ENCODE measurements at places on chromosomes 1 and 21.

DNA sequence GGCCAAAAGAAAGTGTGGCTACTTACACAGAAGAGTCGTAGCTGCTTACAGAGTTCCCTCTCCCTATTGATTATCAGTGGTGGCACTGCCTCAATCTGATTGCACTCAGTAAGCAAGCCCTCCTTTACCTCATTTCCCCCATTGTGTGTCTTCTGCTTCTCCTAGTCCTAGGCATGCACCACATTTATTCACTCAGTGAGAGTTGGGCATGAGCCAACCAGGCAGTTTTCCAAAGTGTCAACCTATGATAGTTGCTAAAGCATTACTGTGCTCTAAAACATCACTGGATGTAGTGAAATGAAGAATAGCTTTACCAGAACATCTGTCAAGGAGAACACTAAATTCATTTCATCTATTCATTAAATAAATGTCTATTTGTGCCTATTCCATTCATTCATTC is 19.3 kb downstream of the GJA5 start:
- DNase-seq: no peak

GRCh38 chr1:205270764-205271163 is 43.0 kb downstream of the TMCC2 start:
- DNase-seq: no peak

- DNase-seq: no peak
These were observed 7.3 kb upstream of the FAM78B start for GRCh38 chr1:166174108-166174507.

DNA sequence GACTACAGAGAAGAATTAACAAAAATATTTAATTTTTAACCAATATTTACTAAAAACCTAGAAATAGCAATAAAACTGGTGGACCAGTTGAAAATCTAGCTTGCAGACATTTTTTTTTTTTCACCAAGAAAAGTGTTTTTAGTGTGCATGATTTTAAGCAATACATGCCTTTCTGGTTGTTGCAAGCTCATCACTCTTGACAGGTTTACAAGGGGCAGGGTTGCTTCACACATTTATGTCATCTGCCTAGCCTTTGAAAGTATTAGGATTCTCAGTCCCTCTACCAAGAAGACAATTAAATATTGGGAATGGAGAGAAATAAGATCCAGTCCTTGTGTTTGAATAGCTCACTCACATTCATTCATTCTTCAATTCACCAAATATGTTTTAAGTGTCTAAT is 53.8 kb upstream of the LYPLAL1 start:
- no peak for DNase-seq

- DNase-seq: no peak
These were observed 5.4 kb downstream of the PSEN2 start for GRCh38 chr1:226875641-226876295.

DNA sequence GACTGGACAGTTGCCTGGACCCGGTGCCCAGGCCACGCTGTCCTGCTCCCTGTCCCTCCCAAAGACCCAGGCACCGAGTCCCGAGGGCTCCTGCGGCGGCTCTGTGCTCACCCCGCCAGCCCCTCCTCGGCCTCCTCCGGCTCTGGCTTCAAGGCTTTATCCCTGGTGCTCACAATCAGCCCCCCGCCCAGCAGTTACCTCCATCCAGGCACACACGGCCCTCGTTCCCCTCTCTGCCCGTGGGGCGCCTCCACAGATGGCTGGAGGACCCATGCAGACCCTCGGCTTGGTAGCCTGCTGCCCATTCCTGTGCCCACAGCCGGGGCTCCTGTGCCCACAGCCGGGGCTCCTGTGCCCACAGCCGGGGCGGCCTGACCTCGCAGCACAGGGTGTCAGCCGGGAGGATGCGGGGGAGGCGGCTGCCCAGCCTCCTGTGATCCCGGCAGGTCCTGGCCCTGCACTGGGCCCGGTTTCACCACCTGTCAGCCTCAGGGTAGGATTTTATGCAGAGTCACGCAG is 52.3 kb upstream of the COL18A1 start:
- no peak for DNase-seq

GRCh38 chr1:175862408-175862807 is 119.0 kb upstream of the TNR start:
- DNase-seq: no peak

- DNase-seq: no peak
These were observed 66.1 kb downstream of the HTR6 start for GRCh38 chr1:19730793-19731192.

- no peak for DNase-seq
These were observed 7.5 kb downstream of the SELENOF start for GRCh38 chr1:86906419-86906818.

DNA sequence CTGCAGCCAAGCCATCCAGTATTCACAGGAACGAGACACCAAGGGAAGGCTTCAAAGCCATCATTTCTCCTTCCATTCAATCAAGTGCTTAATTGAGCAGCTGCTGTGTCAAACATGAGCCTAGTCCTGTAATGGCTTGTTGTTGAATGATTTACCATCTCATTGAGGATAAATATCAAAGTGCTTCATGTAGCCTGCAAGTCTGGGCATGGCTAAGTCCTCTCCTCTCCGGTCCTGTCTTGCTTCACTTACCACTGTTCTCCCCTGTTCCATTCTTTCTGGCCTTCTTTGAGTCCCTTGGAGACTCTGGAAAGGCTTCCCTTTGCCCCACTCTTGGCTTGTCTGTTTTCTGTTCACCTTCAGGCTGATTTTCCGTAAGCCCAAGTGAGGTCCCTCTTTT is 279.8 kb downstream of the PBX1 start:
- DNase-seq: peak; percentile 4

- no peak for DNase-seq
These were observed 384.4 kb upstream of the CAMK1G start for GRCh38 chr1:209198961-209199750.

GRCh38 chr21:45971616-45972352 is 9.8 kb upstream of the COL6A1 start:
- peak; percentile 7 for DNase-seq

DNA sequence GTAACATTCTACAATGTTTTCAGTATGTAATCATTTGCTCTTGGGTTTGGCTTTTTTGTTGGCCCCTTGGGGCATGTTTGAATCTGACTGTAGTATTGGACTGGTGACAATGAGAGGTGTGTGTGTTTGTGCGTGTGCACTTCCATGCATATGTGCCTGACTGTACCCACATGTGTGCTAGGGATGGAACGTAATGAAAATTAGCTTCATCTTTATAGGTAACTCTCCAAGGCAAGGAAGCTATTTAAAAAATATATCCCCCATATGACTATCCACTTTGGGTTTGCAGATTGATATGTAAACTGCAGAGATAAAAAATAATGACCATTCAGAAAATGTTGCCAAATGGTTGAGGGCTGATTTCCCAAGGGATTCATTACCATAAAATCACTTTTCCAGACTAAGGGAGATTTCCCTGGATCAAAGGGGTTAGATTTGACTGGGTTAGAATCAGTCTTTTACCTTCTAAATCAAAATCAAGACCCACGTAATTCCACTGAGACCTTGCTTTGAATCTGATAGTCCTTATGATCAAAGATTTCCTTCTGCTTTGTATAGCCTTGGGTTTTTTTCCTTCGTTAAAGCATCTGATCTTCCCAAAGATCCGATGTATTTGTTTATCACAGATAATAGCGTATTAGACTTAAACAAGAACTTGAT is 189.7 kb downstream of the CENPF start:
- no peak for DNase-seq

GRCh38 chr1:115239426-115239825 is 98.6 kb downstream of the NGF start:
- no peak for DNase-seq

DNA sequence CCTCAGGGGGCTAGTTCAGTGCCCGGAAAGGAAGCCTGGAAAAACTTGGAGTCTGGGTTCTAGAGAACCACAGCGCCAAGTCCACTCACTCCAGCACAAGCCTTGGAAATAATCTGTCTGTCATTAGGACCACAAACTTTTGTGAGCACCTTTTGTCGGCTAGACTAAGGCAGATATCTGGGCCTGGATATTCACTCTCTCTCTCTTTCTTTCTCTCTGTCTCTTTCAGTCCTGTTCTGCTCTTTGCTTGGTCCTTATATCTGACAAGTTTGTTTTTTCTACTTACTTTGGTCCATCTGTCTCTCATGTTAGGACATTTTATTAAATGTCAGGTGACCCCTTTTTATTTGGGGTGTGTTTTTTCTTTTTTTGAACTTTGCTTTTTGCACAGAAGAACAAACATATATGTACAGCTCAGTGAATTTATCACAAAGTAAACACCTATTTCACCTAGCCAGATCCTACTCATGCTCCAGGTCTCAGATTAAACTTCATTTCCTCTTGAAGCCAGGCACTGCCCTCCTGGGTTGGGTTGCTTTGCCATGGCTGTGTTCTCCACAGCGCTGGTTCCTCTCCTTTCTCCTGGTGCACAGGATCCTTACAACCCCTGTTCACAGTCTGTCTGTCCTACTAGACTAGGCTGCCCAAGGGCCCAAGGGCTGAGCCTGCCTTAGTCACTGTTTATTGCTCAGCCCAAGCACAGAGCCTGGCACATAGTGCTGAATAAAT is 40.8 kb downstream of the TCEANC2 start:
- DNase-seq: no peak

GRCh38 chr1:41101950-41102607 is 80.6 kb upstream of the SLFNL1 start:
- peak; percentile 100 for DNase-seq

- DNase-seq: no peak
These were observed 19.9 kb upstream of the KCNE2 start for GRCh38 chr21:34343838-34344381.

DNA sequence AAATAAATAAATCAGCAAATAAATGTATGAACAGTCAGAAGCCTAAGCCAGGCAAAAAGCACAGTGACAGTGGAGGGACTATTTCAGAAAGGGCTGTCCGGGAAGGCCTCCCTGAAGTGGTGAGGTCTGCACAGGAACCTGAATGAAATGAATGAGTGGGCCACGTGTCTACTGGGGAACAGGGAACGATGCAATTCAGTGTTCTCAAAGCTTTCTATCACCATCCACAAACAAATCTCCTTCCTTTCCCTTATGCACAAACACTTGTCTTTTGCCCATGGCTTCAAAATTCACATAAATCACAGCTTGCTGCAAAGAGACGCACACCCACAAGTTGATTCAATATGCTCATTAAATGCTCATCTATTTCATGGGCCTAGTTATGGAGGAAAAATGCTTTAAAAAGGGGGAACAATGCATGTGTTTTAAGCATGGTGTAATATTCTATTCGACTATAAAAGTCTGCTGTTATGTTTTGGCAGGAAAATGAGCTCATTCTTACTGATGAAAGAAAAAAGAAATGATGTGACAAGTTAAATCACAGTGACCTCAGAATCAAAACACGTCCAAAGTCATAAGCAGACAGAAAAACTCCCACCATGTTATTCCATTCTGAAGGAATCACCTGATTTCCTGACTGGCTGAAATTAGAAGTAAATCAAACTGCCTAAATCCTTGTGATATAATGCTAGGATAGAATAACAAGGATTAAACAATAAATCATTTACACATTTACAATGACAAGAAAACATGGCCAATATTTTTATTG is 21.6 kb downstream of the URB1 start:
- no peak for DNase-seq

DNA sequence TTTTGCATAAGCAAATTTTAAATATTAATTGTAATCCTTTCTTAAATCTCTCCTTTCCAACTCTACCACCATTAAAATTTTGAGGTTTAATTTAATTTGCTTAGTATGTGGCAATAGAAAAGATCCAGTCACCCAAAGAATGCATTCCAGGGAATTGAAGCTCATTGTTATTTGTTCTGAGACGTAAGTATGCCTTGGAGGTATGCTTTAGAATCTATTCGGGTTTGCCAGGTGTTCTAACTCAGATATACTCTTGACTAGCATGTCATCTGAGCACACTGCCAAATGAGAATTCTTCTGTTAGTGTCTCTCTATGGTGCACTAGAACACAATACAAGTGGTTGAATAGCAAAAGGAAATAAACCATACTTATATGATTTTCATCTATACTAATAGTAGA is 813.6 kb upstream of the ADGRL2 start:
- no peak for DNase-seq

- DNase-seq: no peak
These were observed 17.0 kb downstream of the CLIC4 start for GRCh38 chr1:24762133-24762676.

DNA sequence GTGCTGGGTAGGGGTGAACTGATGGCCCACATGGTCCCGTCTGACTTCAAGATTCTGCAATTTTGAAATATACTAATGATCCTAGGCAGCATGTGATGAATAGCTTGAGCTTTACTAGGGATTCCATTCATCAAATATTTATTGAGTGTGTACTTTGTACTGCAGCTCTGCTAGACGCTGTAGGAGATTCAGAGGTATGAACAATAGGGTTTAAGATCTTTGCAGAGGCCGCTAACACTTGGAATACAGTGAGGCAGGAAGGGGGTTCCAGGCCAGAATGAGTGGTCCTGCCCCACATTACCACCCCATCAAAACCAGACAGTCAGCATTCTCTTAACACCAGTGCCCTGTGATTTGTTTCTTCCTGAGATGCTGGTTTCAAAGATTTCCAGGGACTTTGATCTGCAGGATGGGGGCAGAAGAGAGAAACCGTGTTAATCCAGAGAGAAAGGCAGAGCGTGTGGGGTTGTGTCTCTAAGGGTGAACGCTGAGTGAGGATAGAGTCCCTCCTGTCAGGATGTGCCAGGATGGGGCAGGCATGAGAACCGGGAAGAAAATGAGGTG is 19.9 kb downstream of the IER5 start:
- no peak for DNase-seq

- no peak for DNase-seq
These were observed 16.3 kb downstream of the OR2B11 start for GRCh38 chr1:247441606-247442005.

DNA sequence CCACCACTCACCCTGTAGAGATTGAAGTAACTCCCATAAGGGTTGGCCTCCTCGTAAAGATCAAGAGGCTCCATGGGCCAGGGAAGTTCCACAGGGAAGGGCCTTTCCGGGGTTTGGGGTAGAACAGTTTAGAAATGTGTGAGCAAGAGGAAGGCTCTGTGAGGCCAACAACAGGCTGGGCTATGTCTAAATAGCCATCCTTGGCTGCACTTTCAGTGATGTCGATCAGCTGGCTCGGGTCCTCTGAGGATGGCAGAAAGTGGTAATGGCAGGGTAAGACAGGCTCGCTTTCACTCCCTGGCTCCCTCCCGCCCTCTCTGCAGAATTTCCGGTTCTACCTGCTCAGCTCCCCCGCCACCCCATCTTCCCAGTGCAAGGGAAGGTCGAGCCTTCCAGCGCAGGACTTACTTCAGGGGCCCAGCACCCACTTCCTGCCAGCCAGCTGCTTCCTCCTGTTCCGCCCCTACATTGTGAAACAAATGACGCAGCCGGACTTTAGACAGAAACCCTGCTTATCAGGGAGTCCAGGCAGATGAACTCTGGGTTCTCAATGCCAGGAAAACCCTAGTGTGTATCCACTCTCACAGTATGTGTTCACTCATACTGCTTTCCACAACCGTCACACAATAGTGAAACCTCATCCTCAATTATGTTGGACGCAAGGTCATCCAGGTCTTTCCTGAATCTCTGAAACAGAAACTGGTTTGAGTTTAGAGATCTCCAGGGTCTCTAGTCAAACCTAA is 7.3 kb downstream of the F11R start:
- no peak for DNase-seq
